K562 (cell line): ENCODE measurements at places on chromosomes 4 and X. TPM values are rescaled to one million over a fixed set of nuclear protein-coding genes. Genes with fewer than 3 reads are reported as not detected.

Gene F8A2
- 0.27 TPM in 1 of 2 replicates, not detected in the other for total RNA-seq

GRCh38 chrX:87516717-87517121, 883 bp upstream of the KLHL4 start:
- no peak for DNase-seq

Gene NSUN7
- total RNA-seq, result not detected in 2 replicates

GRCh38 chrX:106612393-106612763, 600 bp downstream of the RADX start:
- DNase-seq, result no peak

DNA sequence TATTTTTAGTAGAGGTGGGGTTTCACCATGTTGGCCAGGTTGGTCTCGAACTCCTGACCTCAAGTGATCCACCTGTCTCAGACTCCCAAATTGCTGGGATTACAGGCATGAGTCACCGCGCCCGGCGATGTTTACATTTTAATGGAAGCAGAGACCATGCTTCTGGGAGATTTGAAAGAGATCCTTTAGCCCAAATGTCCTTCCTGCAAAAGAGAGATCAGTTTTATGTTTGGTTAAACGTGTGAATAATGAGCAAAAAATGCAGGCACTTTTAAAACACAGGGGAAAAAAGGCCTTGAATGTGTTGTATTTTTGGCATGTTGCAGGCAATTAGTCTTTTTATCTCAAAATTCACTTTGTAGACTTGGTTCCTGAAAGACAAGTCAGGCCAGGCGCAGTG, 95.8 kb upstream of the ELOVL6 start:
- no peak for DNase-seq

GRCh38 chr4:68576272-68577125, at the start of gene UGT2B17:
UGT2B17 (minus strand) TSS chr4:68576322; CDS start chr4:68568484, 7,838 bp downstream.
- no peak for DNase-seq

Gene HS3ST1
- total RNA-seq, result 0.02 TPM in 1 of 2 replicates, not detected in the other

Gene AP1AR
- total RNA-seq, result 14.0 and 20.0 TPM in 2 replicates

DNA sequence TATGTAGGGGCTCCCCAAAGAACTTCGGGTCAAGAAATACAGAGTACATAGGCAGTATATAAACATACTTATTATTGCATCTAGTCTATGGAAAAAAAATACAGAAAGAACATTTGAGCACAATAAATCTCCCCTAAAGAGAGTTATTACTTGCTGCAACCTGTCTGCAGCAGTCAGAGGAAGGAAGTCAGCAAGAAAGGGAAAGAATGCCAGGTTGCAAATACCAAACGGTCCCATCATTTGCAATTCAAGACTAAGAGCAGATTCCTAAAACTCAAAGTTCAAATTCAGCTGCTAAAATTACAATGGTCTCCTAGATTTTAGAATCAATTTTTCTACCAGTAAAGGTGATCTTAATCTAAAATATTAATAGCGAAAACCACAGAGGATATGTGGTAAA, 236.2 kb upstream of the NUDT6 start:
- no peak for DNase-seq

Gene QRFPR
- not detected in 2 replicates for total RNA-seq
